Right hindlimb (tissue), 1 donor: ENCODE measurements at places on chromosomes 1 and 21.
A peak's percentile ranks its signal among the peaks of the same experiment; 100 is the strongest.

GRCh38 chr1:223713546-223714420 lies 1.4 kb downstream of the CAPN2 start:
- DNase-seq, result no peak

DNA sequence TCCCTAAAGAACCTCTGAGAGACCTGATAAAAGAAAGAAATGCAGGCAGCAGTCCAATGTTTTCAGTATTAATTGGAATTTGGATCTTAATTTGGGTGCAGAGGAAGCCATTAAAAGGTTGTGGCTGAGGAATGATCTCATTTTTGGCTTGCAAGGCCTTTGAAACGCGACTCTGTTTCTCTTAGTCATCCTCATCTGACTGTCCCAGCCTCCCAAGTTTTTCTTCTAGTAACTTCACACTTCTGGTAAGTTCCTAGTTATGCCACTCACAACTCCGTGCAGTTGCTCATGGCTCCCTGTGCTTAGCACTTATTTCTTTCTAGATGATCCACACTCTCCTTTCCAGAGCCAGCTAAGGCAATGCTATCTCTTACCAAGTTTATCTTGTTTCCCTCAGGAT lies 147.4 kb upstream of the USP24 start:
- DNase-seq, result no peak

- DNase-seq, result peak; percentile 87
Measured at GRCh38 chr1:234987415-234988154, 141.1 kb downstream of the TOMM20 start.

- DNase-seq, result peak; percentile 57
Measured at GRCh38 chr1:156726549-156727226, 1.6 kb upstream of the METTL25B start.

DNA sequence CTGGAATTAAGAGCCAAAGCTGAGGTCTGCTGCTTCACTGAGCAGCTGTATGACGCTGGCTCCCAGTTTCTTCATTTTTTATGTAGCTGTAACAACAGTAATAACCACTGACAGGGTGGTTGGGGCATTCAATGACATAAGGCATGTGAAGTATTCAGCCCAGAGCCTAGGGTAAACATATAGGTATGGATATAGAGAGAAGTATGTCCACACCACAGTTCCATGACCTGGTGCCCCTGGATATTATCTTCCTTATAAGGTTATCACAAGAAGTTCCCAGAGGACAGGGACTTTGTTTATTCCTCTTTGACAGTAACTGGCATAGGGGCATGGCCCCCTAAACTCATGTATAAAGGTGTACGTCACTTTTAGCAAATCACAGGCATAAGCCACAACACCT lies 14.7 kb downstream of the RAB42 start:
- DNase-seq, result no peak

DNA sequence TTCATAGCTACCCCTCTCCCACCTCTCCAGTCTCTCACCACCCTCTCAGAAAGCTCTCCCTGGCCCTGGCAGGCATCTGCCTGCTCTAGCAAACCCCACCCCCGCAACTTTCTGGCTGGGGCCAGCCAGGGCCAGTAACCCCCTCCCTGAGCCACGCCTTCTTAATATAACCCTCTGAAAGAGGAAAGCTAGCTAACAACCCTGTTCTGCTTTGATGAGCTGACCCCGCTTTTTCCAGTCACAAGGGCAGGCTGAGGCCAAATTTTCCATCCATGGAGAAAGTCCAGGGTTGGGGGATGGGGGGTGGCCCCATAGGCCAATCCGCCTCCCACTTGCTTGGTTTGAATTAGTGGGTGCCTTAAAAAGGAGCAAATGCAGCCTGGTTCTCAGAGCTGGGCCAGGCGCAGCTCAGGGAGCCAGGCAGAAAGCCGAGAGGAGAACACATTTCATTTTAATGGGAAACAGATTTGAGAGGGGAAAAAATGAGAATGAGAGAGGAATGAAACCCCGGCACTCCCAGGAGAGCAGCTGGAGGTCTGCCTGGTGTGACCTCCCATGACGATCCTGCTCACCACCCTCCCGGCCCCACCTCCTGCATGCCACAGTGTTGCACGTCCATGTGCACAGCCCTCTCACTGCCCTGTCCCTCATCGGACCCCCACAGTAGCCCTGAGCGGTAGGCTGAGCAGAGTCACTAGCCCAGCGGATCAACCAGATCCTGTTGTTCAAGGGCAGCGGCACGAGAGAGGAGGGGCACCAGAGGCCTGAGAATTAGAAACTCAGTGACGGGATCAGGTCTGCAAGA lies 62.3 kb downstream of the OPTC start:
- DNase-seq, result peak; percentile 89
